ENCODE measurements at places on chromosomes 3 and 15.

- no peak for DNase-seq
Measured at GRCh38 chr3:42983927-42984326, 4.8 kb downstream of the GASK1A start.

- DNase-seq: no peak
Measured at GRCh38 chr3:46965151-46965550, 11.4 kb downstream of the CCDC12 start.

- DNase-seq: no peak
Measured at GRCh38 chr15:75348562-75349350, 1.9 kb downstream of the NEIL1 start.

DNA sequence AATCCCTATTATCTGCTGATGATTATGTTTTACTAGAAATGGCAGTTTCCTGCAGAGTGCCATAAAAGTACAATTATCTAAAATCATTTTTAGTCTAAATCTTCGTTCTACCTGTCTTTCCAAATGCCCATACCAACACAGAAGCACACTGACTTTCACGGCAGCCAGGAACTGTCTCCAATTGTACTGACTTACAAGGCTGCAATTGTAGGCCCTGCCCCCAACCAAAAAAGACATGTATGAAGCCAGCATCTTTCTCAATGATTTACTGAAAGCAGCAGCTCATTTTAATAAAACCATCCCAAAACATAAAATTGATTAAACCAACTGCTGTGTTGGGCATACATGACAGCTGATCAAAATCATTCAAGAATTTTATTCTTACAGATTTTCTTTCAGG lies 119.0 kb downstream of the TBC1D5 start:
- DNase-seq: no peak

DNA sequence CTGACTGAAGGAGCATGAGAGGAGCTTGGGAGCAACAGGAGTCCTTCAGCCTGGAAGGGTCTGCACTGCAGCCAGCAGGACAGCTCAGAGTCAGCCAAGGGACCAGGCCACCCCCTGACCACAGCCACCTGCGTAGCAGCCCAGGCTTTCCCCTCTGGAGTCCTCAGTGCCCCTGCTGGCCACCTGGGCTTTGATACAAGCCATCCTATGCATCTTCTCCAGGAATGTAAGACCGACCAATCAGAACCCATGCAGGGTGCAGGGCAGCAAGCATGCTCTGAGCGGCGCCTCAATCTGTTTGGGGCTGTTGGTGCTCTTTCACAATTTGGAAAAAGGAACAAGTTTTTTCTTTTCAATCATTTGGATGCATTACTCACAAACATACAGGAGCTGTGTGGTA lies 52.0 kb downstream of the DZIP1L start:
- no peak for DNase-seq

GRCh38 chr3:108117241-108117775 lies 26.5 kb upstream of the CD47 start:
- no peak for DNase-seq

DNA sequence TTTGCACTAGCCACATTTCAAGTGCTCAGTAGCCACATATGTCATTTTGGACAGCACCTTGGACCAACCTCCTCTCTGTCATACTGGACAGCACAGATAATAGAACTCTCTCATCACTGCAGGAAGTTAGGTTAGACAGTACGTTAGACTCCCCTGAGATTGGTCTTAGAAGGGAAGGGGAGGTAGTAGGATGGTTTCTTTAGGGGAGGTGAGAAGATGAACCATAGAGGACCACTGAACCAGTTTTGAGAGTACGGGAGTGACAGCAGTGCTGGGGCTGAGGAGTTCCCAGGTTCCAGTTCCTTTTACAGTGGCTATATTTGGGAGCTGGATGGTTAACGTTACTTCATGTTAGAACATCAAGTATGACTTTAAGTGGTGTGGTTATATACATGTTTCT lies 7.8 kb downstream of the LRCH3 start:
- DNase-seq: no peak

- no peak for DNase-seq
Measured at GRCh38 chr15:29046281-29046810, 160.6 kb downstream of the APBA2 start.
